ENCODE measurements at places on chromosomes 2 and 18.

DNA sequence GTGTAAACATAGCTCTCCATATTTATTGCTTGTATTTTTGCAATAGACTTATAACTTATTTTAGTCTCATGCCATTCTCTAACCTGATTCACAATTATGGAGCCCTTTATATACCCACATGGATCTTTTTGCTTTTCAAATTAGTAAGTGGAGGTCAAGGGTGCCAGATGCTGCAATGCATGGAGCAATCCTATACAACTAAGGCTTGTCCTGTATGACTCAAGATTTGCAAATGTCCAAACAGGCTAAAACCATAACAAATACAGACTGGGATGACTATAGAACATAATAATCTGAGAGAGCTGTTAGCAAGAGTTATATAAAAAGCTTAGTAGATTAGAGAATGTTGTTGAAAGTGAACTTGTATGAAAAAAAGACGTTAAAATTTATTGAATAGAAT lies 690.4 kb upstream of the NRXN1 start:
- DNase-seq = no peak

GRCh38 chr18:27824275-27824674 lies 352.7 kb downstream of the CDH2 start:
- no peak for DNase-seq

GRCh38 chr2:230226051-230226551 lies 565 bp downstream of the SP140 start:
- DNase-seq = no peak

- no peak for DNase-seq
Observed at GRCh38 chr2:68974946-68975665, 670 bp downstream of the GKN1 start.

DNA sequence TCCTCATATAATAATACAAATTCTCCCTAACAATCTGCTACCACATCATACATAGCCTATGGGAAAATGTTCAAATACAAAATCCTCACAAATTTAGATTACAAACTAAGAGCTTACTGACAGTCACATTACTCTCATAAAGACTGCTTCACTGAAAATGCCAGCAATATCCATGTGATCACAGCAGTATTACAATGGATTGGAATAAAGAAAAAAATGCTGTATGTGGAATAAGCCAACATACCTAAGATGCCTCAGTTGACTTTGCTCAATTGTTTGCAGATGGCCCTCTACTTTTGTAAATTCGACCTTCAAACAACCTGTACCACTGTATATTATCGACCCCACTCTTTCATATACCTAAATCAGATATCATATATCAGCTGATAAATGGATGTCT lies 88.7 kb downstream of the DYM start:
- no peak for DNase-seq

- DNase-seq = no peak
Observed at GRCh38 chr2:148253685-148254084, 232.8 kb downstream of the MBD5 start.

DNA sequence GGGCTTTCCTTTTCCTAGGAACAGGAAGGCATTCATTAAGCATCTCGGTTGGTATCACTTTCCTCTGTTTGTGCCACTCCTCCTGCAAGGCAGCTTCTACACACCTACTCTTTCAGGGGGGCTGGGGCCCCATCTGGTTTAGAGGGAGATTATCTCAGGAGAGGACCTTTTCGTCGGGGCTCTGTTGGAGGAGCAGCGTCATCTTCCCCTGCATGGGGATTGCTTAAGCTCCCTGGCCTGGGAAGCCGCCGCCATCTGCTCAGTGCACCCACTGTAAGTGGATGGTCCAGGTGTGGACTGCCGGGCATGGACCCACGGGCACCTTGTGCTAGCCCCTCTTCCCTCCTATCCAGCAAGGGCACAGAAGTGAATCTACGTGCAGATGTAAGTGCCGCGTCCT lies 355.3 kb upstream of the SMIM21 start:
- no peak for DNase-seq

DNA sequence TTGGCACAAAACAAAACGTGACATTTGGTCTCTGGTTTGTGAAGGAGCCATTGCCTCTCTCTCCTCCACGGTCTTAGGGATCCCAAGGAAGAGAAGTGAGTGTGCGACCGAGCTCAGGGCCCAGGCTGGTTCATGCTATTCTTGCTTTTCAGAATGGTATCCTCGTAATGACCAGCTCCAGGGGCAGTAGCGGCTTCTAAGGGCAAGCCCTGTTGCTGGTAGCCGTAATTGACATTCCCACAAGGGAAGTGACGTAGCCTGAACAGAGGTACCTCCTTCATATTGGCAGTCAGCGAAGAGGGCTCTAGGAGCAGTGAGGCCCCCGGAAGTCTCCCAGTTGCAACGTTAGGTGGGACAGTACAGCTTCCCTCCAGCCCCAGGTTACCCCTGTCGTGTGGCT lies 77.9 kb downstream of the CLIP4 start:
- DNase-seq = no peak

GRCh38 chr2:31996571-31997150 lies 14.1 kb downstream of the MEMO1 start:
- DNase-seq = no peak

- no peak for DNase-seq
Observed at GRCh38 chr2:74744731-74745515, 89.0 kb upstream of the HK2 start.

- DNase-seq = no peak
Observed at GRCh38 chr18:46096651-46097300, 1.3 kb downstream of the ATP5F1A start.

- DNase-seq = no peak
Observed at GRCh38 chr2:160459538-160460332, 33.9 kb downstream of the RBMS1 start.

DNA sequence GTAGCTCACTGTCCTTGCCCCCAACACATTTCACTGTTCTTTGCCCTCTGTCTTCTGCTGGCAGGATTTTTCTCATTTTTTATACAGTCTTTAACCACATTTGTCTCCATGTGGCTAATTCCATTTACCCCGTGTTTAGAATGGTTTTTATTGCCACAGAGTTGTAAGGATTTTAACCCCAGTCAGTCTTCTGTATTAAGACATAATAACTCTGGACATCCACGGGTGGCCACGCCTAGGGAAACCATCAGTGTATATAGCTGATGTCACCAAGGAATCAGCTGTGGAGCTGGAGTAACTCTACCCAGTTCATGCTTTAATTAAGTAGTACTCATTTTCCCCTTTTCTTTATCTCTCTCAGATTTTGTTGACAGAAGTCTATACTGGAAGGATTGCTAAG lies 139.8 kb downstream of the MAP4K4 start:
- DNase-seq = no peak

- no peak for DNase-seq
Observed at GRCh38 chr2:144683107-144683753, 163.3 kb upstream of the ZEB2 start.

GRCh38 chr18:46538376-46538775 lies 118.6 kb downstream of the LOXHD1 start:
- no peak for DNase-seq

DNA sequence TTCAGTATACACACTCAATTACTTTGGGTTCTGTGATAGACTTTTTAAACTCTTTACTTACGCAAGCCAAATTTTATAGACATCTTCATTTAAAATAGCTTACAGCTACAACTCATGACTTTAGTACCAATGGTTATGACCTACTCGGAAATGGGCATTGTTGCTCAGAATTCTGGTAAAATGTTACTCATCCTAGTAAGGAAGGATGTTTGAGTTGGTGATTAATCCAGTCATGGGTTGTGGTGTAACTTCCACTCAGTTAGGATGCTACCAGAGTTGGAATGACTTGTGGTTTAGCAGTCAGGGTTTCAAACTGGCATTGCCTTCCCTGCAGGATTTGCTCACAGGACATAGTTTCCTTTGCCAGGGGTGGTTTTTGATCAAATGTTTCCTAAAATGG lies 7.4 kb upstream of the NPC1 start:
- DNase-seq = no peak

- no peak for DNase-seq
Observed at GRCh38 chr2:199509403-199509802, 51.7 kb upstream of the SATB2 start.

- no peak for DNase-seq
Observed at GRCh38 chr2:127037476-127037875, 69.5 kb downstream of the BIN1 start.

GRCh38 chr2:134988994-134989605 lies 58.1 kb downstream of the MAP3K19 start:
- DNase-seq = no peak

DNA sequence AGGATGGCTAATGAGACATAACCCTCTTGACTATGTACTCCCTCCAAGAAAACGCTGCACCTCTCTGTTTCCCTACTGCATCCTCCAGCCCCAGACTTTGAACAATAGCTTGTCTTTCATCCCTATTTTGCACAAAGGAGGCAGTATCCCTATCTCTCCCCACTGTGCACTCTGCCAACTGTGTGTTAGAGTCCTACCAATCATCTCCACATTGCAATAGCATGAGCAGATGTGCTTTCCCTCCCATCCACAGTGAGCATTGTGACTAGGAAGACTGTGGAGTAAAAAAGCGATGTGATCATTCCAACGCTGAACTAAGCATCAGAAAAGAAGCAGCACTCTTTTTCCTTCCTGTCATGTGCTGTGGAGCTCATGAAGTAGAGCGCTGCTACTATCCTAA lies 206.3 kb upstream of the GULP1 start:
- DNase-seq = no peak

GRCh38 chr2:234787114-234787513 lies 164.7 kb upstream of the SH3BP4 start:
- no peak for DNase-seq

GRCh38 chr2:43643680-43644079 lies 6.6 kb downstream of the PLEKHH2 start:
- no peak for DNase-seq
